ENCODE measurements at places on chromosomes 7 and 10.

GRCh38 chr7:129162732-129163131 lies 18.2 kb downstream of the TSPAN33 start:
- DNase-seq = no peak

- DNase-seq = no peak
These were observed 152.0 kb upstream of the NRBF2 start for GRCh38 chr10:62981096-62981495.

DNA sequence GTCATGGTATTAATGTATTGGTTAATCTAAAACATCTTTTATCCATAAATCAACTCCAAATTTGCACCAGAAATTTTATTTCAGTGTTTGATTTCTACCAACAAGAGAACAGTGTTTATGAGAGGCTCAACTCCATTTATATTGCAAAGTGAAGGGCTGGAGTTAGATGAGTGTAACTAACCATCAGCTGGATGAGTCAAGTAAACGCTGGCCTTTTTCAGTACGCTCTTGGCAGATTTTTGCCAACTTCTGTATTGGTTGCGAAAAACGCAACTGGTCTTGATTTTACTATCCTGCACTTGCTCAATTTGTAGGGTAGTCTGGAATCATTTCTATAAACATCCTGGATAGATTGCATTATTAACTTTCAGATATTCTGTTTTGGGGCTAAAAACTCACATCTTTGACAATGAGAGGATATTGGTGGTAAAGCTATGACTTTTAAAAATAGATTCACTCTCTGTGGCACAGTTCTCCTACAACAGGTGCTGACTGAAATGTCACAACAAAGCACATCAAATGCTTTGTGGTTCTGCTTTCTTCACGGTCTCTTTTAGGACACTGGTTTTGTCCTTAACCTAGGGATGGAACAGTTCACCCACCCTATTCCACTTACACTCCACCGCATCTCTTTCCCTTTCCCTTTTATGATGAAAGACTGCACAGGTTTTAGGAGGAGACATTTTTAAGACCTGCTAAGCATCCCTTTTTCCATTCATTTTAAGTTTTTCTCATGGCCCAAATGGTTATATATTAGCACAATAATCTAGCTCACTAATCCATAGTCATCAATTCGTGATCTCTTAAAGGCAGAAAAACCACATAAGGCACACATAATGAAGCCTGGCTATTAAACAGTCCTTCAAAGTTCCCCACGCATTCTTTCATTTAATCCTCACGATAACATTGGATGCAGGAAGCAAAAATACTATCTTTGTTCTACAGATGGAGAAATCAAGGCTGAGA lies 12.8 kb downstream of the CACNA2D1 start:
- peak; percentile 67 for DNase-seq

DNA sequence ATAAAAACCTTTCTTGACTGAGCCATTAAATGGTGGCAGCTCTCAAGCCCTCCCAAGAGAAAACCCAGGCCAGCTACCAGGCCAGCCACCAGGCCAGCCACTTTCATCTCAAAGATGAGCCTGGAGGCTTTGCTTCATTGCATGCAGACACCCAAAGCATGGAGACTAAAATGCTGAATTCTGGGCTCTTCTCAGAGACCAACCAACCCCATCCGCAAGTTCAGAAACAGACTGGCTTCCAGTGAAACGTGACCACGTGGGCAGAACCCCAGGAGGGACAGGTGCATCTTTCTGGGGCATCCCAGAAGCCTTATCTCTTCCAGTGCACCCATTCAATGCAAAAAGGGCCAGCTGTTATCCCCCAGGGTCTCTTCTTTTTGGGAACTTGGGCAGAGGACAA lies 20.9 kb downstream of the CHST15 start:
- DNase-seq = no peak

DNA sequence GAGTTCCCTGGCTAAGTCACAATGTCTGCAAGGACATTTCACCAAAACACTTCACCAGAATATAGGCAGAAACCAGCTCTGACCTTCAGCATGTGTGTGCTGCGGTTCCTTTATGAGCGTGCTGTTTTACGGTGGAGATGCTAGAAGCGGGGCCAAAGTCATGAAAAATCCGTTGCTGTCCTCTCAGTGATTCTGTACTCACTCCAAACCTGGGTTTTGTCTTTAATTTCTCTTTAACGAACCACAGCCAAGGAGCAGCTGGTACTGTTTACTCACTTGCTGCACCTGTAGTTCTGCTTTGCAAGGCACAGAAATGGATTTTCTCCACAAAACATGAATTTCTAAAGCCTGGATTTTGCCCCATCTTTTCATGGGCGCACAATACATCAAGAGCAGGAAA lies 639.9 kb downstream of the PHTF2 start:
- no peak for DNase-seq

DNA sequence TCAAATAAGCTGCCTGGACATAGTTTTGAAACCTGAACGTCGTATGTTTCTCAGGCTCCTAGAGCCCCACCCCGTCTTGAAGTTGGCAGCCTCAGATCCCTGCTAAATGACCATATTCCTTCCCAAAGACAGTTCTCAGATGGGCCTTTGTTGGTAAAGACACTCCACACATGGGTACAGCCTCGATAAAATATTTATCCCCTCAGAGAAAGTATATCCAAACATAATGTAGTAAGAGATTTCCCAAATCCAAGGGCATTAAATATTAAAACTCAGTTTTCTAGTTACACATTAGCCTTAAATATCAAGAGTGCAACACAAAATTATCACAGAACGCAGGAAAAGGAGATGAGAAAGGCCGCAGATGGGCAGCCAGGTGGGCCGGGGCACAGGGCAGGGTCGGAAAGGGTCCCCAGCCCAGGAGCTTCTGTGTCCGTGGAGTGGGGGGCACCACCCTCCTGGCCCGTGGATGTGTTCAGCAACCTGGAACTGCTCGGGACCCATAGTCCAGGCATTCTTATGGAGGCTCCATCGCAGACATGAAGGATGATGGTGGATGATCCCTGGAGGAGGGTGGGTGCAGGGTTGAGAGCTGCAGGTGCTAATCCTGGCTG lies 1.5 kb upstream of the CFAP46 start:
- DNase-seq = no peak

GRCh38 chr10:21975378-21975990 lies 28.0 kb downstream of the DNAJC1 start:
- no peak for DNase-seq

GRCh38 chr10:109173121-109173520 lies 750.2 kb downstream of the XPNPEP1 start:
- DNase-seq = no peak

GRCh38 chr10:22779331-22780019 lies 65.1 kb upstream of the PIP4K2A start:
- no peak for DNase-seq

- DNase-seq = no peak
These were observed 57.8 kb downstream of the ANKMY2 start for GRCh38 chr7:16587790-16588189.

- DNase-seq = peak; percentile 56
These were observed 30.0 kb upstream of the TES start for GRCh38 chr7:116180302-116180701.

- DNase-seq = no peak
These were observed 2.5 kb downstream of the ZEB1 start for GRCh38 chr10:31321396-31321941.

DNA sequence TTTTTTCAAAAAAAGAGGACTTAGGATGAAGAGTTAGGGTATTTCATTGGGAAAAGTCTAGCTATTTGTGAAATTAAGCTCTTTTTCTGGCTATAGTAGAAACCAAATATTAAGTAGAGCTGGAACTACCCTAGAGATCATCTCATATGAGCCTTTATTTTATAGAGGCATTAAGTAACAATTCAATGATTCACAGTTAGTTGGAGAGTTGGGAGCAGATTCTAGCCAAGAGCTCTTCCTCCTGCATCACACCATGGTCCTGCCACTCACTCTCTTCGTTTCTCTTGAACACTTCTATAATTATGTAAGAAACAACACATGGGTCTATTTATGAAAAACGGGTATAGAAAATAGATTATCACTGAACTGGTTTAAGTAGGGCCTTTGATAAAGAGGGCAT lies 76.1 kb upstream of the ANK3 start:
- DNase-seq = peak; percentile 15

GRCh38 chr10:61076572-61077114 lies 132.7 kb upstream of the RHOBTB1 start:
- no peak for DNase-seq

DNA sequence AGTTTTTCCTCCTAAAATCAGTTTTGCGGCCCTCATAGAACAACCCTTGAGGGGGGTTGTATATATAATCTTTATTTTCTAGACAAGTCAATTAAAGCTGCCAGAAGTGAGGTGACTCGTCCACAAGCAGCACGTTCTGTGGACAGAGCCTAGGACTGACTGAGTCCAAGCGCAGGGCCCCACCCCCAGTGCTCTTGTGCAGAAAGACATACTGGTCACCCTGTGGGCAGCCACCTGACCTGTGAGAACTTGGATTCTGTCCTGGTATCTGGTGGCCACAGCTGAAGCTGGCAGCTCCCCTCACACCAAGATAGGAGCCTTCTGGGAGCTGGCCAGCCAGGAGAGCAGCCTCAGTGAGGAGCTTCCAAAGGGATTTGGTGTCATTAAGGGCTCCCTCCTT lies 89.3 kb downstream of the GRK5 start:
- no peak for DNase-seq

DNA sequence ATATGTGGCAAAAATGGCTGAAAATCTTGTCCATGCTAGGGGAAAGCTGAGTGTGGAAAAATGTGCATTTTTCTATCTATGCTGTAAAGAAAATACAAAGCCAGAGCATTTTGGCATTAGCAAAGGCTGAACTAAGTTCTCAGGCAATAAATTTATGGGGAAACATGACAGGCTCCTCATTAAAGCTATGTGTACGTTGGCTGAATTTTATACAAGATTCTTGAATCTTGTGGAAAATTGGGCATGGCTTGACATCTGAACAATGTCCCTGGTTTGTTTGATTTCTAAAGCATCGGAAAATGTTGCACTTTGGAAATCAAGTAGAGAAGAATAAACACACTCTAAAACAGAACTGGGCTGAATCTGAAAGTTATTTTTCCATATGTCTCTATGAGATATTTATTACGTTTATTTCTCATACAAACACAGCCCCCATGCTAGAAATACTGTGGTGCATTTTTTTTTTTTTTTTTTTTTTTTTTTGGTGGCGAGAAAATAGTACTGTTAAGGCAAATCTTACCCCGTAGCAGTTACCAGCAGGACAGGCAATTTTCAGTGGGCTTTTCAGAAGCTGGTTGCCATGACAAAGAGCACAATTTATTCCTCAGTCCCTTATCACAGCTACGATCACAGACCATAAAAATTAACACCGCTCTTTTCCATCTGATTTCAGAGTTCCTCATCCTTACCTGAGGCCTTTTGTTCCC lies 16.9 kb downstream of the CPA1 start:
- no peak for DNase-seq

GRCh38 chr10:132554053-132554990 lies 16.7 kb downstream of the INPP5A start:
- no peak for DNase-seq

DNA sequence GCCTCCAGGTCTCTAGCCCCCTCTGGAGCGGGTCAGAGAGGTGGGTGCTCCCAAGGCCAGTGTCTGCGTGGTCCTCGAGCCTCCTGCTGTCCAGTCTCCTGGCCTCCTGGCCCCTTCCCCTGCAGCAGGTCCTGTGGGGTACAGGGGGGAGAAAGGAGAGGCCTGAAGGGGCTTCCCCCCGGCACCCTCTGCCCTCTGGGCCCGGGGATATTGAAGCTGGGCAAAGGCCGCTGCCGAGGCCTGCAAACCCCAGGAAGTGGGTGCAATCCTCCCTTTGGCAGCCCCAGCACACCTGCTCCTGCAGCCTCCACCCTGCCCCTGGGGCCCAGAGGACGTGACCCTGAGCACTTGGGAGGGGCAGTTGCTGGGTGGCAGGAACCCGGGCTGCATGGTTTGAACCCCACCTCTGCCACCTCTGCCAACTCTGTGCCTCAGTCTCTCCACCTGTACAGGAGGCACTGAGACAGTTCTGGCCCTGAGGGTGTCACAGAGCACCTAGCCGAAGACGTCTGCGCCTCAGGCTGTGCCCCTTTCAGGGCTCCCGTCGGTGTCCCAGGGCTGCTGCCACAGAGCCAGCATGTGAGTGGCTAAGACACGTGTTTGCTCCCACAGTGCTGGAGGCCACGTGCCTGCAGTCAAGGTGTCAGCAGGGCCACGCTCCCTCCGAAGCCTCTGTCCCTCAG lies 59.1 kb upstream of the INPP5A start:
- no peak for DNase-seq

DNA sequence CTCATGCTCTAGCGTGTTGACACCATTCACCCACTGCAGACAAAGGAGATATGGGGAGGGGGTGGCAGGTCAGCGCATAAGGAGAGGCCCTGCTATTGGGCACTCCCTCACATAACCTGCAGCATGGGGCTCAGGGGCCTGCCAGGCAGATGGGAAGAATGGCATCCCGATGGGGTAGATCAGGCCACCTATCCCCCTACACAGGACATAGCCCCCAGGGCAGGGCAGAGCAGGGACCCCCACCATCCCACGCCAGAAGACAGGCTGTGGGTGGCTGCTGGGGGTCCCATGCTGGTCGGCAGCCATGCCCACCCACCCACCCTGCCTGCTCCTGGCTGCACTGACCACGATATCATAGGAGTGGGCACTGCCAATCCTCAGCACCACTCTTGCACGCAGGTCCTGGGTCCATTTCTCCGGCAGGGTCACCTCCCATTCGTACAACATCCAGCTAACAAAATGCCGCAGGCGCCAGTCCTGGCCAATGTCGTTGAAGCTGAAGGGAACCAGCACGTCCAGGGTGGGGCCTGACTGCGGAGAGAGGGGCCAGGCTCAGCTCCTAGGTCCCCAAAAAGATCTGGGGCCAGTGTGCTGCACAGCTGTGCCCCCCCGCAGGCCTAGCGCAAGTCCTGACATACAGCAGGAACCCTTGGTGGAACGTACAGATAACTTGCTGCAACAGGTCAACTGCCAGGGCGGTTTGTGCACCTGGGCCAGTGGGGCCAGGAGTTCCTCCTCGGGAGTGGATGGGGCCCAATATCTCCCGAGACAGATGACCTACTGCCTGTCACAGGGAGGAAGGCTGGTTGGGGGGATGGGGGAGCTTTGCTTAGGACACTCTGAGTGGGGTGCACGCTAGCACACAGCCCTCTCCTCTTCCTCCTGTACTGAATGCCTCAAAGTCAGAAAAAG lies 45.9 kb upstream of the ZNF479 start:
- DNase-seq = no peak

- peak; percentile 68 for DNase-seq
These were observed 265.9 kb upstream of the YAE1 start for GRCh38 chr7:39300276-39300675.

DNA sequence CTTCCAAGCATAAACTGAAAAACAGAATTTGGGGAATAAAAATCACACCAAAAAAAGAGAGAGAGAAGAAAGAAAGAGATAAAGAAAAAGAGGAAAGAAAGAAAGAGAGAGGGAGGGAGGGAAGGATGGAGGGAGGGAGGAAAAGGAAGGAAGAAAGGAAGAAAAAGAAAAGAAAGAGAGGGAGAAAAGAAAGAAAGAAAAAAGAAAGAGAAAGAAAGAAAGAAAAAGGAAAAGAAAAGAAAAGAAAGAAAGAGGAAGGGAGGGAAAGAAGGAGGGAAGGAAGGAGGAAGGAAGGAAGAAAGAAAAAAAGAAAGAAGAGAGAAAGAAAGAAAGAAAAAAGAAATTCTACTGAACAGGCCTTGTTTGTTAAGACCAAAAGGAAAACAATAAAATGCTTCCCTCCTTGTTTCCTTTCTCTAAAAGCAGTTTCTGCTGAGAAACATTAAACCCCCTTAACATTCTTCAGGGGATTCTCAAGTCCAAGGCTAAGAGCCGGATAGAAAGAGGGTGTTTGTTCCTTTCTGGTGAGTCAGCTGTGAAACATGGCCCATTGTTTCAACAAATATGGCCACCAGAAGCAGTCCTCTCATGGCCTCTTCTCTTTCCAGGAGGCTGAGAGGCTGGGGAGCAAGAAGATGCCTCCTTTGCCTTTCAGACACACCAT lies 46.9 kb upstream of the GPAM start:
- DNase-seq = no peak
